ENCODE measurements at places on chromosomes 7 and 10.

GRCh38 chr7:37408291-37409228 is 40.1 kb downstream of the ELMO1 start:
- peak; percentile 31 for DNase-seq

DNA sequence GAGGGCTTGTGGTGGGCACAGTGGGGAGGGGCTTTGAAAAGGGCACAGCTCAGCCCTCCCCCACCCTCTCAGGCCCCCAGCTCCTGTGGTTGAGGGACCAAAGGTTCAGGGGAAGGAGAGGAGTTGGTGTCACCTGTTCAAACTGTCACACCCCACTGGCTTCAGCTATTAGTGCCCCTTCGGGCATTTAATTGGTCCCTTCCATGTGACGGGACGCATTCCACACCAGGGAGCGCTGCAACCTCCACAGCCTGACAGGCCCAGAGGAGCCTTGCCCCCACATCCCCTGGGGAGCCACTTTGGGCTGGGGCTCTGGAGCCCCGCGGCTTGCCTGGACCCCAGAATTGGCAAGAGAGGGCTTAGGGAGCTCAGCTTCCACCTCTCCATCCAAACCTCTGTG is 75.7 kb downstream of the C10orf105 start:
- peak; percentile 41 for DNase-seq

DNA sequence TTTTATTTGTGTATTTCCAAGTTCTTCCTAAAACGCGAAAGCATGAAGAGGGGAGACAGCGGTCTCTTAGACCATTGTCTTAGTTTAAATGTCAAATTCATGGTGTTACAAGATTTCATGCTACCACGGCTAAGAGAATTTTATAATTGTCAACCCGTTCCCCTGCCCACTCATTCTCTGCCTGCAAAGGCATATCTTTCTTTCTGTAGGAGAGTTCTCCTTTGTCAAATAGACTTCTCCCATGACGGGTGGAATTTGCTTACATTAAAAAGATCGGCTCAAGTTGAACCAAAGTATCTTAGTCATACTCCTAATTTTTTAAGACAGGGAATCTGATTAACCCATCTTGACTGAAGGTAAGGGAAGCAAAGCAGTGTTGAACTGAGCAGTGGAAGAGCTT is 539.2 kb downstream of the REEP3 start:
- DNase-seq: no peak

DNA sequence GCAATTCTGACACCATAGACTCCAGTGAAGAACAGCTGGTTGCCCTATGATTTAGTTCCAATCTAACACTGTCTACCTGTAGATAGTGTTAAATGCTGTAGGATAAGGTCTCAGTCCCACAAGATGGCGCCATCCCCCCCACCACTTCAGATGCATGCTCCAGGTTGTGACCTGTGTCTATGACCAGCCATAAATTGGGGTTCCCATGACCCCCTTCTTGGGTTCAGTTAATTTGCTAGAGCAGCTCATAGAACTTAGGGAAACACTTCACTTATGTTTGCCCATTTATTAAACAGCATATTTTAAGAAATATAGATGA is 13.1 kb downstream of the CCSER2 start:
- DNase-seq: no peak

GRCh38 chr7:157007470-157008066 is 2.9 kb downstream of the MNX1 start:
- DNase-seq: no peak

DNA sequence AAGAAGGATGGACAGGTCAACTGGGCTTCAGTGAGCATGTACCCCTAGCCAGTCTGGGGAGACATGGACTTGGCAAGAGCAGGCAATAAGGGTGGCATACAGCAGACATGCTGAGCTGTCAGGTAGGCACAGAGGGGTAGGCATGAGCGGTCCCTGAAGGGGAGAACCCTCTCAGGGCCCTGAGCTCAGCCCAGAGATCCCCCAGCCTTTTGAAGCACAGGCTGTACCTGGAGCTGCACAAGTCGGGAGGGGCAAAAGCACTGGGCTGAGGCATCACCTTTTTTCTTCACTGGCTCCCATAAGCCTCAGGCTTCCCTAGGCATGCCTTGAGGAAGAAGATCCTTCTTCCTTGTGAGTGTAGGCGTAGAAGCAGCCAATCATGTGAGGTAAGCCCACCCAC is 42.3 kb downstream of the ZNF727 start:
- no peak for DNase-seq

GRCh38 chr7:142889816-142890215 is 4.3 kb upstream of the TRPV6 start:
- no peak for DNase-seq

DNA sequence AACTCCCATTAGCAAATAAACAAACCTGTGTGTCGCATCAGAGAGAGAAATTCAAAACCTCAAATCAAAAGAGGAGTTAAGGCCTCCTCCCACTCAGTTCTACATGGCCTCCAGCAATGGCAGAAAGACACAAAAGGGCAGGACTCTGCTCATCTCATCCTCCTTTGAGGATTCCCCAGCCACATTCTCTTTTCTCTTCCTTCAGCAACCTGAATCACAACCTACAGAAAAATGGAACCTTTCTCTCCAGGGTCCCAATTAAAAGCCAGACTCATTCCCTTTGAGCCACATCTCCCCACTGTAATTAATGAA is 7.9 kb downstream of the OSBPL3 start:
- DNase-seq: no peak

DNA sequence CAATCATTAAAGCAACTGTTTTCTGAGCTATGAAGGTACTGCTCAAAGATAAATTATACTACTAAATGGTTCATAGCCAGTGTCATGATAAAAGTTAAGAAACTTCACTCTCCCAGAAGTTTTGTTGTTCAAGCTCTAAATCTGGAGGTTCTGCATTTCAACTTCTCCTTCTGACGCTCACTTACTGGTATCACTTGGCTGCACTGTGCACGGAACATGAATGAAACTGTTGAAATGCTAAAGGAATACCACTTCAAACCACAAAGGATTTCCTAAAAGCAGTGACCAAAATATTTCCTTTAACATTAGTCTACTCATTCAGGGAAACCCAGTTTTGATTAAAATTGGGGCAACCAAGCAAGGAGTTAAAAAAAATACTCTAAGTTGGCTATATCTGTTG is 93.6 kb downstream of the UBE2H start:
- no peak for DNase-seq
